ENCODE measurements at places on chromosomes 2 and 18. TPM values are rescaled to one million over a fixed set of nuclear protein-coding genes. Genes with fewer than 3 reads are reported as not detected.
A peak's percentile ranks its signal among the peaks of the same experiment; 100 is the strongest.

DNA sequence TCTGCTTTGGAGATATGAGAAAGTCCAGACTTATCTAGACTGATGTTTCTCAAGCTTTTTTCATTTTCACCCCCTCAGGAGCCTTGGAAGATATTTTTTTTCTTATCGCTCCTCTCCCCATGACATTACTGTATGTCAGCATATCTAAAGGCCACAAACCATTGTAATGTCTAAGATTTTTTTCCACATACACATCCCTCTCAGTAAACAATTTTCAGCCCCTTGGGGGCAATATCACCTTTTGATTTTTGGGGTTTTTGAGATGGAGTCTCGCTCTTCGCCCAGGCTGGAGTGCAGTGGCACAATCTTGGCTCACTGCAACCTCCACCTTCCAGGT is 60.3 kb upstream of the REL start:
- no peak overlapping the region for H3K27ac ChIP-seq
- H3K27me3 ChIP-seq = no peaks in the 10 kb centered on the region
- H3K36me3 ChIP-seq = peaks cover 3% of the 10 kb centered on the region
- H3K4me3 ChIP-seq = no peak overlapping the region

SH3RF3 gene
- total RNA-seq = 0.06 TPM

- H3K4me3 ChIP-seq = no peak overlapping the region
- no peak overlapping the region for H3K27ac ChIP-seq
- H3K27me3 ChIP-seq = no peaks in the 10 kb centered on the region
- no peaks in the 10 kb centered on the region for H3K4me1 ChIP-seq
- no peak for DNase-seq
- no peaks in the 10 kb centered on the region for H3K36me3 ChIP-seq
These were observed 695.3 kb downstream of the SATB2 start for GRCh38 chr2:198762441-198762840.

DNA sequence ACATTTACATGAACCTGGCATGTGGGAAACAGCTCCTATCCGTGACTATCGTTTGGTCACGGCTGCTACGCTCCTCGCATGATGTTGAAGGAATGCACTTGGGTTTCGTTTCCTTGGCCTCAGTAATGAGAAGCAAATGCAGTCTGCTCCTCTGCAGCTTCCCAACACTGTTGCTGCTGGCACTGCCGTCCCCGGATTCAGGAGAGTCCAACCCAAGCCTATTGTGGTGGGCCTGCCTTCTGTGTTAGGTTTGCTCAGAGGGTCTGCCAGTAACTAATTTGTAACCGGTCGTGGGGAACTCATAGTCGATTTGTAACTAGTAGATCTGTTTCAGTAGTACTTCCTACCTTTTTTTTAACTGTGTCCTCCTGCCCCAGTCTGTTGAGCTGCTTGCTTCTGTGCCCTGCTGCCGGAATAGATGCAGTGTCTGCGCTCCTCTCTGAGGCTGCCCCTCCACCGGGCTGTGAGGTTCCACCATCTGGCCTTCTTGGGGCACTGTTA is 58.4 kb downstream of the WDSUB1 start:
- no peaks in the 10 kb centered on the region for H3K36me3 ChIP-seq
- no peak for DNase-seq
- H3K27me3 ChIP-seq = no peaks in the 10 kb centered on the region
- no peak overlapping the region for H3K4me3 ChIP-seq
- no peak overlapping the region for H3K27ac ChIP-seq

DNA sequence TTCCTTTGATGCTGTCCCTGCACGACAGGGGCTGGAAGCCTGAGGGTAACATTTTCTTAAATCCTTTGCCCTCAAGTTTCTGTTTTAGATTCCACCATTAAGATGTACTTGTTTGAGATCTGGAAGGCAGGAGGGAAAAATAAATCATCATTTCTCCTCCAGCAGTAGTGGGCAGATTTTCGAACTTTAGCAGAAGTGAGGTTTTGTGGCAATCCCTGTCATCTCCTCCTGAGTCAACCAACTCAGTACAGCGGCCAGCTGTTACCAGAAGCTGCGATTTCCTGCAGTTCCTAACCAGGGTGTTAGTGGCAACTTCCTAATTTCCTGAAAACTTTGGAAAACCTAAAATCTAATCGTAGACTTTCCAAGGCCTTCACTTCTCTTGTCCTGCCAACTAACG is 517.2 kb upstream of the ACVR2A start:
- peak; percentile 47 for DNase-seq
- peaks cover 7% of the 10 kb centered on the region for H3K4me1 ChIP-seq
- H3K36me3 ChIP-seq = no peaks in the 10 kb centered on the region
- H3K27me3 ChIP-seq = no peaks in the 10 kb centered on the region

GRCh38 chr2:217436386-217436785 is 566.4 kb downstream of the TNS1 start:
- no peak overlapping the region for H3K27ac ChIP-seq
- H3K4me3 ChIP-seq = no peak overlapping the region
- H3K27me3 ChIP-seq = peaks cover 2% of the 10 kb centered on the region
- no peak for DNase-seq

TGFA gene
- not detected for total RNA-seq

GRCh38 chr2:8636041-8636491 is 45.8 kb upstream of the ID2 start:
- H3K4me3 ChIP-seq = no peak overlapping the region
- no peak overlapping the region for H3K27ac ChIP-seq
- DNase-seq = no peak
- H3K4me1 ChIP-seq = no peaks in the 10 kb centered on the region
- peaks cover 9% of the 10 kb centered on the region for H3K27me3 ChIP-seq

ALMS1 gene
- 19.6 TPM for total RNA-seq

ASB18 gene
- not detected for total RNA-seq

UGT1A3 gene
- not detected for total RNA-seq

BOLL gene
- total RNA-seq = not detected

- H3K27ac ChIP-seq = no peak overlapping the region
- H3K27me3 ChIP-seq = no peaks in the 10 kb centered on the region
- DNase-seq = no peak
- no peak overlapping the region for H3K4me3 ChIP-seq
- H3K36me3 ChIP-seq = no peaks in the 10 kb centered on the region
These were observed 204.8 kb downstream of the MBD2 start for GRCh38 chr18:54019641-54020040.

POTEI gene
- not detected for total RNA-seq

DNA sequence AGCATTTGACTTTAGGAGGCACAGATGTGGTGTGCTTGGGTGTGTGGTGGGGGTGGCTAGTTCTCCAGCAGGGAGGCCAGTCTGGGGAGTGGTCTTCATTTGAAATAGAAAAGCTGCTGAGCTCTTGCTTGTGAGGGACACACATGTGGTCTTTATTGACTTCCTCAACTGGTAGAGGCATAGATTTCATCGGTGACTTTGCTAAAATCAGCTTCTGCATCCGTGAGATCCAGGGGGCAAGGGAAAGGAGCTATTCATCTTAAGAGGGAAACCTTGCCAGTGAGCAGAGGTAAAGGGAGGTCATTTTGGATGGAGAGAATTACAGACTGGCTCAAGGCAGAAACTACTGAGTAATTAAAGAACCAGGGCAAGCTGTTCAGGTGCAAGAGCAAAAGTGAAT is 4.7 kb downstream of the MAPRE3 start:
- DNase-seq = no peak
- H3K27me3 ChIP-seq = peaks cover 30% of the 10 kb centered on the region
- no peak overlapping the region for H3K27ac ChIP-seq
- no peak overlapping the region for H3K4me3 ChIP-seq

DNA sequence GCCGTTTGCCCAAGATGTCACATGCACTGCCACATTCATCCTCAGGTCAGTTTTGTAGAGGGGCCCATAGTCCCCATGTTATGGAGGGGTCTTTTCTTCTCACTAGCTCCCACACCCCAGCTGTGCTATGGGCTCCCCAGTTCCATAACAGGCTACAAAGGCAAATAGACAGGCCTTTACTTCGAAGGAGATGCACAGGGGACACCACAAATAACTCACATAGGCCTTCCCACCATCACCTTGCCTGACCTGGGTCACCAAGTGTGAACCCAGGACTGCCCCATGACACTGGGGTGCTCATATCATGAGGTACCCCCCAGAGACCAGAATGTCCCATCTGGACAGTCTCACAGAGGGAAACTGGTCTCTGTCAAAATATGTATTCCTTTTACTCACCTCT is 15.0 kb upstream of the INO80C start:
- H3K4me3 ChIP-seq = no peak overlapping the region
- H3K27me3 ChIP-seq = no peaks in the 10 kb centered on the region
- H3K4me1 ChIP-seq = no peaks in the 10 kb centered on the region
- no peak overlapping the region for H3K27ac ChIP-seq
- DNase-seq = no peak
- no peaks in the 10 kb centered on the region for H3K36me3 ChIP-seq

UGT1A5 gene
- not detected for total RNA-seq

DNA sequence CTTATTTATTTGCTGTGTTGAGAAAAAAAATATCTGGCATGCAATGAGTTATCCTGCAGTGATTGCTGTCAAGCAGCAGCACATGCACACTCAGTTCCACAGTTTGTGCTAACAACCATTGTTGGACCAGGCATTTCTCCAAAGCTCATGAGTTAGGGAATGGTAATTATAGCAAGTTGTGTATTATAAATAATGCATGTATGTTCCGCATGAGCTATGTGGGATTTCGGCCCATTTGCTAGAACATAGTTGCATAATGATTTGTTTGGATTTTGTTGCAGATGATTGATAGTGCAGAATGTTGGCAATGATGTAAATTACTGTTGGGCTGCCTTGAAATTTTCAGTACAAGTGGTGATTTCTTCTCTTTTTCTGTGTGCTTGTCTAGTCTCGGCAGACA is 10.7 kb downstream of the KCNJ3 start:
- H3K27me3 ChIP-seq = no peaks in the 10 kb centered on the region
- no peaks in the 10 kb centered on the region for H3K4me1 ChIP-seq
- no peak overlapping the region for H3K4me3 ChIP-seq
- no peak for DNase-seq

MYL12B gene
- 322 TPM for total RNA-seq

- no peaks in the 10 kb centered on the region for H3K27me3 ChIP-seq
- H3K4me3 ChIP-seq = peak overlapping the region; percentile 85
- peaks cover 92% of the 10 kb centered on the region for H3K4me1 ChIP-seq
- H3K36me3 ChIP-seq = peaks cover 67% of the 10 kb centered on the region
- H3K27ac ChIP-seq = peak overlapping the region; percentile 91
These were observed 113.7 kb downstream of the BCL2 start for GRCh38 chr18:63205791-63206252.

DNA sequence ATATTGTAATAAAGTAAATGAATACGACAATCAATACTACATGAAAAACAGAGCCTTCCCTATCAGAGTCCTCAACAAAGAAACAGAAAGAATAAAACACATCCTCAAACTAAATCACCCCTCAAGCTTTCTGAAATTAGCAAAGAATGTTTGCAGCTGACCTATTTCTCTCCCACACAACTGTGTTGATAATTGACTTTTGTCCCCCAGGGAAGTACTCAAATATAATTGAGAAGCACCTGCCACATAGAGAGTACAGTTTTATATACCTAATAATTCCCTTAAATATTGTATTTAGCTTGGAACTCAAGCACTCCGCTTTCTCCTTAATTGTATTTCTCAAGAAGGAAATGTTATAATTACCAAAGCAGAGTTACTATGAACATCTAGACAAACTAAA is 12.6 kb downstream of the CACNB4 start:
- no peak overlapping the region for H3K27ac ChIP-seq
- H3K4me1 ChIP-seq = no peaks in the 10 kb centered on the region
- no peak for DNase-seq
- no peak overlapping the region for H3K4me3 ChIP-seq
- H3K27me3 ChIP-seq = peaks cover 10% of the 10 kb centered on the region

DNA sequence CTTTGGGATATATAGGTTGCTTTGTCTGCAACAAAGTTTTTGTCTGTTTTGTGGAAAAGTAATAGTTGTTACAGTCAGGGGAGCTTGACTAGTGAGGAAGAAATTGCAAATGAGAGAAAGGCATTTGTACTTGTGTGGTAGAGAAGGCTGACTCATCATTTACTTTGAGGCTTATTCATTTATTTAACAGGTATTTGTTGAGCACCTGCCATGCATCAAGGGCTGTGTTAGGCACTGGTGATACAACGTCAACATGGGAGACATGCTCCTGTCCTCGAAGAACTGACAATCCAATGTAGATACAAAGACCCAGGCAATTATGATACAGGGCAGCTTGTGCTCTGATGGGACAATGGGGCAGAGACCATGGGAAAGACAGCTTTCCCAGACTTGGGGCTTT is 79.5 kb downstream of the UPP2 start:
- no peak overlapping the region for H3K27ac ChIP-seq
- DNase-seq = no peak
- H3K27me3 ChIP-seq = peaks cover 16% of the 10 kb centered on the region
- no peaks in the 10 kb centered on the region for H3K36me3 ChIP-seq
- H3K4me1 ChIP-seq = no peaks in the 10 kb centered on the region

- peaks cover 68% of the 10 kb centered on the region for H3K4me1 ChIP-seq
- DNase-seq = no peak
- peaks cover 27% of the 10 kb centered on the region for H3K36me3 ChIP-seq
- no peaks in the 10 kb centered on the region for H3K27me3 ChIP-seq
These were observed 38.6 kb downstream of the MGAT4A start for GRCh38 chr2:98692090-98693054.

ALS2 gene
- 12.0 TPM for total RNA-seq

RAMP1 gene
- 3.9 TPM for total RNA-seq

DNA sequence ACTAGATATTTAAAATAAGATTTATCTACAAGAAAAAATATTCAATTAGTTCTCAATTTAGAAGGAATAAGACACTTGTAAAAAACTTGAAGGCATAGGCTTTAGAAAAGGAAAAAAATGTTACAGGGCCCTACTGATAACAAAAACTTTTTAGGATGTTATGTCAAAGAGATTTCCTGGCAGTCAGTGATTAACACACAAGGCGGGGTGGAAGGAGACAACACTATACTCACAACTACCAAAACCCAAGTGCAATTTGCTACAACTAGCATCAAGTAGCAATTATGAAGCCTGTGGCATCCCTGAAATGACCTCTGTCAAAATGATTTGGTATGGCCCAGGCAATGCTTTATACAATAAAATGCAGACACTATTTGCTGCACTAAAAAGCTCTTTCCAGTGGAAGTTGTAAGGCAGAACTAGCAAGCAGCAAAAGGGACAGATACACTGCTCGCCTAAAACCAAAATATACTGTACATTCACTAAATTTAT is 15.3 kb downstream of the STRN start:
- no peaks in the 10 kb centered on the region for H3K27me3 ChIP-seq

DNA sequence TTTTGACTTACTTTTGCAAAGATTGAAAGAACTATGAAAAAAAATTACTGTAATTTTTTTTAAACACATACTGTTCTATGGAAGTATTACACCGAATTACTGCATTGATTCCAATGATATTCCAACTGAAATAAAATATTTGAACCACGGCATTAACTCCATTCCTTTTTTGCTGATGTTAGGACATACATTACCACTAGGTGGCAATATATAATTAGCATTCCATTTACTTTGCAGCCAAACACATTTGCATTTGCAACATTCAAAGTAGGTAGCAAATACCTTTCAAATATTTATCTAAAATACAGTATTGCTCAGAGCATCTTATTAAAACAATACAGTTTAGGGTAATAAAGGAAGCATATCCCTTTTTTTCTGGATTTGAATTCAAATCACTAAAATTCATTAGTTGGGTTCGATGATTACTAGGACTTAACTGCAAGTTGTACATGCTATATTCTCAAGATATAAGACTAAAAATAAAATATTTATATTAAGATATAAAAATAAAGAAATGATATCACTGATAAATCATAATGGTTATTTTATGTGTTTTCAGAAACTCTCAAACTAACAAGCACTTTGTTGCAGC is 31.3 kb downstream of the LANCL1 start:
- H3K27ac ChIP-seq = no peak overlapping the region
- H3K4me1 ChIP-seq = peaks cover 16% of the 10 kb centered on the region
- no peak overlapping the region for H3K4me3 ChIP-seq
- no peak for DNase-seq

ACADL gene
- not detected for total RNA-seq
